ENCODE measurements at places on chromosomes 5 and 9. TPM values are rescaled to one million over a fixed set of nuclear protein-coding genes. Genes with fewer than 3 reads are reported as not detected.

RNF208 gene
- total RNA-seq: 2.0 TPM

NUTM2G gene
- not detected for total RNA-seq

ACTL7B gene
- not detected for total RNA-seq

ZNF454 gene
- total RNA-seq: not detected

ARID3C gene
- total RNA-seq: not detected

BHMT2 gene
- not detected for total RNA-seq

OR1Q1 gene
- not detected for total RNA-seq
